HEK293T (cell line): ENCODE measurements at places on chromosomes 2 and 18.

DNA sequence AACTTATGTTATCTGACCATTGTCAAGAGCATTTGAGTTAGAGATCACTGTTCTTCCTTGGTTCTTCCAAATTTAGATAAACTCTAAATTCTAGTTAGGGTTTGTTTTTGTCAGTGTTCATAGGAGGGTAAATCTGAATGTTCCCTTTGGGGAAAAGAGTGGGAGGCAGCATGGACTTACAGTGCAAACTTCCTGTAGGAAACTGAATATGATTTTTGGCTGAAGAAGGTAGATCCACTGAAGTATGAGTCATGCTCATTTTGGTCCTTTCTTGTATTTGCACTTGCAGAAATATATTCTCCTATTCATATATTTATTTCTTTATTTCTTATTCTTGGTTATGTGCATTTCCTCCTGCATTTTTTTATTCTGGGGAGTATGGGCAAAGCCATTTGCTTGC lies 27.3 kb downstream of the CCDC85A start:
- no peak for DNase-seq

- DNase-seq, result no peak
Measured at GRCh38 chr2:188199716-188200128, 92.0 kb upstream of the GULP1 start.

DNA sequence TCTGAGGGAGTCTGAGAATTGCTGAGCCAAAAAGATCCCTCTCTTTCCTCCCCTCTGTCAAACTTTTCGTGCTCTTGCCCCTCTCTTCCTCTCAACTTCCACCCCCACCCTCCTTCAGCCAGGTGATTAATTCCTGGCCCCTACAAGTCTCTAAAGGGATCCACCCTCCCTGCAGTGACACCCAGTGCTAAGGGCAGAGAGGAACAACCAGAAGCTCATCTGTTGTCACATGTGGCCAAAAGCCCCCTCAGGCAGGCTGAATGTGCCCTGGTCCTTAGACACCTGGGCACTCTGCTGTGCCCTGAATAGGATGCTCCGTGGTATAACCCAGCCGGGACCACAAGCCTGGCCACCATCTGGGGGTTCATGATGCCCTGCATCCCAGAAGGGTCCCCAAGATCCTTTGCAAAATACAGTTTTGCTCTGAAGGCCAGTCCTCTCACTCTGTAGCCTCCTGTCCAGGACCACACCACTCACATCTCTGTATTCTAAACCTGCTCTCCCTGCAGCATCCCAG lies 234.4 kb downstream of the BCL11A start:
- DNase-seq, result no peak

DNA sequence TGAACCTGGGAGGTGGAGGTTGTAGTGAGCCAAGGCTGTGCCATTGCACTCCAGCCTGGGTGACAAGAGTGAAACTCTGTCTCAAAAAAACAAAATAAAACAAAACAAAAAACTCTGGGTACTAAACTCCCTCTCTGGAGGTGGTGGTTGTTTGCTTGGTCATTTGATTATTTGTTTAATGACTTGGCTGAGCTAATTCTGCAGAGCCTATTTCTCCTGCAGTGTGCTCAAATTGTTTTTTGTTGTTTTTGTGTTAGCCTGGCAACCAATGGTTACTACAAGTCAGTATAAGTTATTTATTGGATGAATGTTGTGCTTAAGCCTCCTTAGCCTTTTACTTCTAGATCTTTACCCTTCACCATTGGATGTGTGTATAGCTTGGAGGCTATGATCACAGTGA lies 387.5 kb downstream of the ADCYAP1 start:
- DNase-seq, result no peak

GRCh38 chr2:111126581-111126980 lies 5.9 kb downstream of the BCL2L11 start:
- no peak for DNase-seq

DNA sequence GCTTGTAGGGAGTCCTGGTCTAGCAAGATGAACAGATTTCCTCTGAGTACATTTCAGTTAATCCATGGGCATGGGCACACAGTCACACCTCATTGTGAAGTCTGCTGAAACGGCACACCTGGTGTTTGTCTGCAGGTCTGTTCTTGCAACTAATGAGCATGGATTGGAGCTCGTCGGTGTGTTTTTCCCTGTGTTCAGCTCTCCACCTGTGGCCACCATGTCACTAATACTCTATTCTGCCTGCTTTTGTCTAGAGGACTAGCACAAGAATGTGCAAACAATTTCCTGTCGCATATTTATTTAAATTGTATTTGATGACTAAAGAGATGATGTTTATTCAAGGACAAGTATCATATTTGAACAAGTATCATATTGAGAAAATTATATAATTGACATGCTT lies 24.5 kb upstream of the PPP4R1 start:
- DNase-seq, result no peak

DNA sequence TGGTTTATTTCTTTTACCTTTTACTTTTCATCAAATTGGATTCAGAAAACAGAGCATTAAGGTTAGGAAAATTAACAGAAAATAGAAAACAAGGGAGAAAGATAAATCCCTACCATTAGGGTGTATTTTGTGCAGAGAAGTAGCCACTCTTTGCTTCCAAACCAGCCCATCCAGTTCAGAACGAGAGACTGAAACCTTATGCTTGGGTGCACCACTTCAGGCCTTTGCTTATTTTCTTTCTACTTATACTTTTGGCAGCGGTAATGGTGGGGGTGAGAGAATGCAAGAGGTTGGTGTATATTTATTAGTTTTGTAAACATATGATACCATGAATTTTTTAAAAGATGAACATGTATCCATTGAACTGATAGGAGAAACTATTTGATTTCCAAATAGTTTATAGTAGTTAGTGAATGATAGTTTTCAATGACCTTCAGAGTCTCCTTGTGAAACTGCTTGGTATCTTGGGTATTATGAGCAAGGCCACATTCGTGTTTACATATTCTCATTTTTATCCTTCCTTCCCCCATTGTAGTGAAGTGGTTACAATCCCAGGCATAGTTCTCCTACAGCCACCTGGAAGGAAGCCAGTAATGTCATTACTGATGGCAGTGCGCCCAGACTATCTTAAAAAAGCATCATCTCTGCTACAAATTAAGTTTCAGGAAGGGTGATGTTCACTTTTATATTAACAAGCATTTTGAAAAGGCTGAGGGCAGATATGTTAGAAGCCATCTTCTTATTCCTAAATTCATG lies 60.8 kb downstream of the MFSD6 start:
- peak; percentile 48 for DNase-seq

DNA sequence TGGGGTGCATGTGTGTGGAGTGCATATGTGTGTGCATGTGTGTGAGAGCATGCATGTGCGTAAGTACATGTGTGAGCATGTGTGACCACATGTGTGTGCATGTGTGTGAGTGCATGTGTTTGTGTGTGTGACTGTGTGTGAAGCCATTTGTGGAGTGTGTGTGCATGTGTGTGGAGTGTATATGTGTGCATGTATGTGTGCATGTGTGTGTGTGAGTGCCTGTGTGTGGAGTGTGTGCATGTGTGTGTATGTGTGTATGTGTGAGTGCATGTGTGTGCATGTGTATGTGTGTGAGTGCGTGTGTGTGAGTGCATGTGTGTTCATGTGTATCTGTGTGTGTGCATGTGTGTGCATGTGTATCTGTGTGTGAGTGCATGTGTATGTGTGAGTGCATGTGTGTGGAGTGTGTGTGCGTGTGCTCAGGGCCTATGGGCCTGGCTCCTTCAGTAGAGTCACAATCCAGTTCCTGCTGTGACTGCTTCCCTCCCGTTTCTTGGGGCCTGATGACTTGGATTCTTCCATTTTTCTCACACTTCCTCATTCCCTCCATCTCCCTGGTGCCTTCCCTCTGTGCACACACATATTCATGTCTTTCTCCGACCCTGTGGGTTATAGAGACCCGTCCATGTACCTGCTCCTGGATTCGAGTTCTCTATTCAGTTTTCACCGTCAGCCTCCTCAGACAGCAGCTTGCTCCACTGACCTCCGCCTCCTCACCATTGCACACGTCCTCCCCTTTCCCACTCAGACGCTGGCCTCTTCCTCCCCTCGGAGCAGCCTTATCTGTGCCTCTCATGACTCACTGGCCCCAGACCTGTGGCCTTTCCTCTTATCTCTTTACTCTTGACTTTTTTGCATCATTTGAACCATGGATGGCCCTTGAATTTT lies 25.2 kb downstream of the TOGARAM2 start:
- DNase-seq, result no peak

GRCh38 chr2:49044350-49045079 lies 109.8 kb downstream of the FSHR start:
- no peak for DNase-seq
